ENCODE measurements at places on chromosomes 16 and 17.

GRCh38 chr16:22190776-22191531 lies 15.1 kb upstream of the EEF2K start:
- DNase-seq = peak; percentile 100

GRCh38 chr16:3131755-3132377 lies 3.0 kb upstream of the ZNF213 start:
- no peak for DNase-seq

GRCh38 chr16:65991149-65991701 lies 375.3 kb upstream of the CDH5 start:
- peak; percentile 88 for DNase-seq

GRCh38 chr17:67403065-67403464 lies 26.0 kb downstream of the PITPNC1 start:
- no peak for DNase-seq

DNA sequence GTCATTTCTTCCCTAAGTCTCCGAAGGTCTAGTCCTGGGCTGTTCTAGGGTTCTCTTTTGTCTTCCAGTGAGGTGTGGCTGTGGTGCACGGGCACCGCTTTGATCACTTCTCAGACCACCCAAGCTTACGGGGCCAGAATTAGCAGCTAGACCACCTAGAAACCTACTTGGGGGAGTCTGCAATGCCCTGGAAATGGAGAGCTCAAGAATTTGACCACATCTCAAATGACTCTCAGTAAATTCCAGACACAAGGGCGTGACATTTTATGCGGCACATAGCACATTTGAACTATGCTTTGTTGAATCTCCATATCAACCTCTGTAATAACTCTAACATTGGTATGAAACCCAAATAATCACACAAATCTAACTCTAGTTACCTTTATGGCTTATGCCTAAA lies 24.9 kb downstream of the TRIM16 start:
- DNase-seq = no peak

GRCh38 chr17:58282442-58282841 lies 1.7 kb upstream of the MPO start:
- DNase-seq = no peak

- no peak for DNase-seq
Observed at GRCh38 chr16:62213763-62214162, 177.5 kb upstream of the CDH8 start.

- DNase-seq = peak; percentile 74
Observed at GRCh38 chr17:7579001-7579833, at the start of gene CD68. Gene CD68 (plus strand): TSS chr17:7579638. CDS start chr17:7579678, 40 bp downstream.

- no peak for DNase-seq
Observed at GRCh38 chr16:86018487-86018886, 119.5 kb downstream of the IRF8 start.

DNA sequence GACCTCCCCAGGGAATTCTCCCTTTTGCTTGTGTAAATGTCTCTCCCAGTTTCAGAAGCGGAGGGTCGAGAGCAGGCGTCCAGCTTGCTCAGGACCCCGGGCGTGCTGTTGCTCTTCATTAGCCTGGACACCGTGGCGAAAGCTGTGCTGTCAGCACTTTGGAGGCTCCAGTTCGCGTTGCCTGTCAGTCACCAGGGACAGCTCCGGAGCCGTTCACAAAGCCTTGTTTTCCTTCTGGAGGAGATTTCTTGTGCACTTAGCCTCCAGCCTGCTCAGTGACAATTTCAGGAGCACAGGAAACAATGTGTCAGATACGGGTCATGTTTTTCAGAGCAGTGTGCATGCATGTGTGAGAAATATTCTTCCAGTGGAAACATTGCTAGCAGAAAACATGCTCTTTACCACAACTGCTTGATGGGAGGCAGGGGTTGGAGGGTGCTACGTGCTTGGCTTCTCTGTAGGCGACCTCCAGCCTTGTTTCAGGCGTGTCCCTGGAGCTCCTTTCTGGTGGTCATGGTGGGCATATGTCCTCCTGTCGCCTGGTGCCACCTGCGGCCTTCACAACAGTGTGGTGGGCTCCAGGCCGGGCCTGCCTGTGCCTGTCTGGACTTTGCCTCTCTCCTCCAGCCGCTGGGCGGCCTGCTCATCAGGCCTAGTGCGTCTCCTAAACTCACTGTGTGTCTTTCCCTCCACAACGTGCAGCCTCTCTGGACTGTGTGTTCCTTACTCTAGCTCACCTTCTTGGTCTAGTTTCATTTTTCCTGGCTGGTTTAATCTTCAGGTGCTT lies 29.0 kb downstream of the ZNF750 start:
- DNase-seq = no peak

GRCh38 chr17:50603340-50603739 lies 31.3 kb upstream of the ABCC3 start:
- no peak for DNase-seq

GRCh38 chr17:2090804-2091534 lies 36.1 kb downstream of the HIC1 start:
- no peak for DNase-seq

GRCh38 chr16:49464877-49465504 lies 91.4 kb downstream of the C16orf78 start:
- DNase-seq = peak; percentile 38

DNA sequence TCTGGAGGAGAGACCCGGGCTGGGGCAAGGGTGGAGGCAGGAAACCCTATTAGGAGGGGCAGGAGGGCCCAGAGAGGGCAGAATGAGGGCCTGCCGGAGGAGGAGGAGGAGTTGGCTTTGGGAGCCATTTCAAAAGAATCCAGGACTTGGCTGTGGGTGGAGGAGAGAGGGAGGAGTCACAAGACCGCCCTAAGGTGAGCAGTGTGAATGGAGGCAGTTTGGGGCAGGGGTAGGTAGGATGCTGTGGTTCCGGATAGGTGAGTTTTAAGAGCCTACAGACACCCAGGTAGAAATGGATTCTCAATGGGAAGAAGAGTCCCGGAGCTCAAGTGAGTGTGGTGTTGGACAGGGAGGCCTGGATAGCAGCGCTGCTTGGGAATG lies 80.3 kb downstream of the ARHGAP23 start:
- DNase-seq = no peak

- no peak for DNase-seq
Observed at GRCh38 chr16:63625126-63625525, 1496.7 kb downstream of the CDH11 start.

DNA sequence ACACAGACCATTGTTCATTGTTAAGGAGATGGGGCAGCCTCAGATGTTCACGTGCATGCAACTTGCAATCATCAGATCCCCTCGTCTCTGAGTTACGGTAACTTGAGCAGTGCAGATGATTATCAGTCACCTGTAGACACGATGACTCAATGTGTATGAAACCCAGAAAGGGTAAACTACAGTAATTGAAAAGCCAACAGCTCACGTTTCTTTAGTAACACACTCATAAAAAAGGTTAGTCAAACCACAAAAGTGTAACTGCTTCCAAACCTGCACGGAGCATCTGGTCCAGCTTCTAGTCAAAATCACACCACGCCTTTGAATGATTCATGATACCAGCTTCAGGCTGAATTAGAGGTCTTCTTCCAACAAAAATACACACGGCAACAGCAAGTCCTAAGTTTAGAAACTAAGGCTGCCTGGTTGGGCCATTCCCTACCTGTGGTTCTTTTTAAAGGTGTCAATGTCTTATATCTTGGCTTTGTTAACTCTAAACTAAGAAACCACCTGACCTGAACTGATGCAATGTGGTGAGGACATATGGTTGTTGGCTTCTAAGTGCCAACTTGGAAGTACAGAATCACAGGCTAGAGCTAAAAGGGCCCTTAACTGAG lies 32.3 kb downstream of the GRB7 start:
- no peak for DNase-seq

DNA sequence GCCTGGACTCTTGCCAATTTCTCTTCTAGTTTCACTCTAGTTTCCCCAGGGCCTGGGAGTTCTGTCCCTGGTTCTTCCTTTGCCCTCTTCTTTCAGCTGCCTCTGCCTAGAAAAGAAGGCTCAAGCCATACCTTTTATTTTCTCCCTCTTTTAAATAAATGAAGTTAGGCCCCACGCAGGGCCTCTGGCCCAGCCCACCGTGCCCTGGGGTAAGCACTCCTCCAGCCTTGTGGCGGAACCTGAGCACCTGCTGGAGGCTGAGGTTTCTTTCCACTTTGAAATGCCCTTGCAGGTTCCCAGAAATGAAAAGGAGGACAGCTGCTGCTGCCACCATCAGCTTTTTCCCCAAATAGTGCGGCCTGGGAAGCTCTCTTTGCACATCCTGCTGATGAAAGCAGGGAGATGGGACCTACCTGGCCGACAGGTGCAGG lies 139.4 kb downstream of the CCDC182 start:
- DNase-seq = no peak

DNA sequence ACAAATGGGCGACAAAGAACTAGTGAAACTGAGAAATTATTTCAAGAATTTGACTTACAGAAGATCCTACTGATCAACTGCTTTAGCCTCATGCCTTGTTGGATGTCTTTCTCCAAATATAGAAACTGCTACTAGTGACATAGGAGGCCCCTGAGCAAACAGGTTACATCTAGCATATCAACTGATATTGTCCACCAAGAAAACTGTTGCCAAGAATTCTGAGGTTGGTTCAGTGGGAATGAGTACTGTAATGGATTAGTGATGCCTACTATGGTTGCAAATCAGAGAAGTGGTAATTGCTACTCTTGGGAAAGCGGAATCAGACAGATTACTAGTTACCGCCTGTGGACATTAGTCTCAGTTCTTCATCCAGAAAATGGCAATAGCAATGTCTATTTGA lies 10.0 kb downstream of the CDC27 start:
- no peak for DNase-seq

GRCh38 chr17:46061435-46061834 lies 62.4 kb downstream of the STH start:
- no peak for DNase-seq

DNA sequence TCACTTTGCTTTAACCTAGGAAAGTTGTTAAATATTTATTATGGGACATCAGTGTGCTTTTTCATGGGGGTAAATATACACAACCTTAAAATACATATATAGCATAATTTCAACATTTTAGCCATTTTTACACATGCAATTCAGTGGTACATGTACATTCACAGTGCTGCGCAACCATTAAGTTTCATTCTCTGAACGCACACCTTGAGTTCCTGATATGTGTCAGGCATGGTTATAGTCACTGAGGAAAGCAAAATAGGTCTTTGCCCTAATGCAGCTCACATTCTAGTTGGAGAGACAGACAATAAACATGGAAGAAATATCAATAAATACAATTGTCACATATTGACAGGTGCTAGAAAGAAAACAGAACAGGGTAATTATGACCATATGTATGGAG lies 12.8 kb upstream of the CNEP1R1 start:
- DNase-seq = no peak

DNA sequence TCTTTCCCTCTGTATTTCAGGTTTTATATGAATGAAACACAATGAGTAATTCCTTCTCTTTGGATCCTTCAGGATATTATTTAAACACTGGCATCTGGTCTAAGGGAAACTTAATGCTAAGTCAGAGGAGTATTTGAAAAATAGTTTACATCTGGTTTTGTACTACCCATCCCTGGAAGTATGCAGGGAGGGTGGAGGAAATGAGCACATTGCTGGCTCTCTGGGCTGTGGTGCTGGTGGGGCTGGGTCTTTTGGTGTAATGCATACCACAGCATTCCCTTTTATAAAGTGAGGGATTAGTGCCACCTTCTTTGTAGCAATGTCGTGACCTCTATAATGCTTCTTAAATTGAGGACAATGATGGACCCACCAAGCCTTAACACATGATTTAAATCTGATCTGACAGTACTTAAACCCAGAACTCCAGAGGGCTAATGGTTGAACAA lies 105.5 kb upstream of the AXIN2 start:
- DNase-seq = no peak

DNA sequence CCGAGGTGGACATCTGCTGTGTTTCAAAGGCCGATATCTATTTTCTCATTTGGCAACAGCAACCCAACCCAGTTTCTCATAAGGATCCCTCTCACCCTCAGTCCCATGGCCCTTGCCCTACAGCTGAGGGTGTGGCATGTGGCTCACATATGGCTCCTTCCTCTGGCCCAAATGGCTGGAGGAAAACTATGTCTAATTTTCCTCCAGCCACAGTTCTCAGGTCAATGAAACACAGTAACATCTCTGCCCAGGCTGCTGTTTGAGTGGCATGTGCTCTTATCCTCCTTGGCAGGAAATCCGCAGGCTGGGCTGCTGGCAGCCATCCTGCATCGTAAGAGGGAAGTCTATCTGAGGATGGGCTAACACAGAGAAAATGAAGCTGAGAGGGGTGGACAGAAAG lies 24.1 kb downstream of the SERPINF1 start:
- no peak for DNase-seq

DNA sequence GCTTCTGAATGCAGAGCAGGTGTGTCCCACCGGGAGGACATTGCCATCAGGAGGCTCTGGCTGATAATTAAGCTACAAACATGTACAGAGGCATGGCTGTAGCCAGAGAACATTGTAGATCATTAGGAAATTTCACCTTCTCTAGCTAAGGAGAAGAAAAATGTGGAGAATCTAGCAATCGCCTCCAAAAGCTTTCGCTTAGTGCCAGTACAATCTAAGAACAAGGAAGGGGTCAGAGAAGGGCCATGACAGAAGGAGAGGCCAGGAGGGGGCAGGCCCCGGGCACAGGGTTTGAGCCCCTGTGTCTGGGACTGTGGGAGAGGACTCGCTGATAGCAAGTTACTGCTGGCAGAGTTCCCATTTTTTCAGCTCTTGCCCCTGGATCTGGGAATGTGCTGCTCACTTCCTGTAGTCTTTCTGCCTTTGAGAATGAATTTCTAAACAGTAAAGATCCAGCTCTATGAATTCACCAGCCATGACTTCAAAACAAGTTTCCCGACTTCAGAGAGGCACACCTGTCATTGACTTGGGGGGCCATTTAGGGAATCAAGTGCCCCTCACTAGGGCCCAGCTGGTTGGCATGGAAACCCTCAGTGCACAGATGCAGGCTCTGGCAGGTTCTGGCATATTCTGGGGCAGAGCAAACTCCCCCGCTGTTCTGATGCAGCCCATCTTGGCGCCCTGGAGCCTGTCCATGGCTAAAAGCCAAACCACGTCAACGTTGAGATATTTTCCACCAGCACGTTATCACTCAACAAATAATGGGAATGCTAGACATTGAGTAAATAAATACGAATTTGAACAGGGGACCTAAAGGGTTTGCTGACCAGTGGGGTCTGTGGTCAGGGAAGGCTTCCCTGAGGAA lies 59.5 kb upstream of the CACNG4 start:
- DNase-seq = no peak

DNA sequence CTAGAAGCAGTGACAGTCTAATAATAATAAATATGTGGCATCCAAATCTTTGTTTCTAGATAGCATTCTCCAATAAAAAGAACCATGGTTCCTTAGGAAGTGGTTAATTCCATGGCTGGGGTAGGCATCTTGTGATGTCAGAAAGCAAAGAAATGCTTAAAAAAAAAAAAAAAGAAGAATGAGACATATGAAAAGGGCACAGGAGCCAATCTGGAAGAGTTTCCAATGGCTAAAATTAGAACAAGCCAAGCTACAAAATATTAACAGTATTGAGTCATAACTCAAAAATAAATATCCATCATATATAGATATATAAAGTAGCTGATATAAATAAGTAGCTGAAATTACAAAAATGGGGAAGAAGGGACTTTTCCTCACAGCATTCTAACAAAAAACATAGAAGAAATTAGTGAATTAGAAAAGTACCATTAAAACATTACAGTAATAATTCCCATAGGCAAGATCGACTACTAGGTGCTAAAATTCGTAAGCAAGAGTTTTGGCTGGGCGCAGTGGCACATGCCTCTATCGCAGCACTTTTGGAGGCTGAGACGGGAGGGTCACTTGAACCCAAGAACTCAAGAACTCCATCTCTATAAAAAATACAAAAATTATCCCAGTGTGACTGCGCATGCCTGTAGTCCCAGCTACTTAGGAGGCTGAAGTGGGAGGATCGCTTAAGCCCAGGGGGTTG lies 111.3 kb downstream of the TRIM37 start:
- DNase-seq = no peak

Measured in left lobe of liver (tissue), 2 donors.